ENCODE measurements at places on chromosomes 11 and 22.

DNA sequence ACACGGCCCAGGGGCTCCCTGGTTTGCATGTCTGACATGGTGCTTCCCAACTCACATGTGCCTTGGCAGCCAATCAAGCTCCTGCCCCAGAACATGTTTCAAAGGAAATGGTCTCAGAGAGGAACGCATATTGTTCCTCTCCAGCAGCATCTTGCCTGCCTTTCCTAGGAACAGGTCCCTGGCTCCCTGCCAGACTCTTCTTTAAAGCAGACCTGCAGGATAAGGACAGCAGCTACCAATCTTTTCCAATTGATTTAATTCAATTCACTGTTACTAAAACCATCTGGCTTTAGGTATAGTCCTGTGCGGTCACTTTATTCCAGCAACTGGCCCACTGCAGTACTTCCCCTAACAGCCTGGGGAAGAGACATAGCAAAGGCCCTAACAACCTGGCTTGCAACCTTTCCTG is 79.9 kb downstream of the AMBRA1 start:
- no peak for DNase-seq

GRCh38 chr11:34749666-34750659 is 129.1 kb downstream of the EHF start:
- no peak for DNase-seq

DNA sequence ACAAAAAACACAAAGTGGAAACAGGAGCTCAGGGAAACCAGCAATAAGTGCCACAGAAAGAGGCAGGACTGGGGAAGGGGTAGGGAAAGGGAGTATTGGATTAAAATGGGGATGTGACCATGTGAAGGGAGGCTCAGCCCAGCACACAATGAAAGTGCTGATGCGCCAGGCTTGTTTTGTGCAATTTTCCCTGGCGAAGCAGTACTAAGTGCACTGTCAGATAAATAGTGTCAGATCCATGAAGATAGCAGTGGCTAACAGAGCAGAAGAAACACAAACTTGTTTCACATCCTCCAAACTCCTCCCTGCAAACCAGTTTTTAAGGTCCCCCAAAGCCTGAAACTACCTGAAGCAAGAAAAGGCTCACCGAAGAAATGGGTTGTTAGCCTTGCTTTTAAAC is 50.7 kb upstream of the RAPSN start:
- DNase-seq, result no peak

DNA sequence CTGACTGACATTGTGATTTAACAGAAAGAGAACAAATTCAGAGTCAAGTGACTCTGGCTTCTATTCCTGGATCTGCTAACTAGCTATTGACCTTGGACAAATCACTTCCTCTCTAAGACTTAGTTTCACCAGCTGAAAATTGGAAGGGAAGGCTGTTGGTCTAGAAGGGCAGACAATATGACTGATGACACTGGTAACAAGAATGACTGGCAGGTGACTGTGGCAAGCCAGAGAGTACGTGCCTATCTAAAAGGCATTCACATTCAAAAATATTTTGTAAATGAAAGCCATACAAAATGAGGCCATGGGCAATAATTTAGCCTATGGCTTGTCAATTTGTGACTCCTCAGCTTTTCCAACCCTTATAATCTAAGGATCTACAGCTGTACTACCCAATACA is 23.5 kb downstream of the SERGEF start:
- DNase-seq, result no peak

DNA sequence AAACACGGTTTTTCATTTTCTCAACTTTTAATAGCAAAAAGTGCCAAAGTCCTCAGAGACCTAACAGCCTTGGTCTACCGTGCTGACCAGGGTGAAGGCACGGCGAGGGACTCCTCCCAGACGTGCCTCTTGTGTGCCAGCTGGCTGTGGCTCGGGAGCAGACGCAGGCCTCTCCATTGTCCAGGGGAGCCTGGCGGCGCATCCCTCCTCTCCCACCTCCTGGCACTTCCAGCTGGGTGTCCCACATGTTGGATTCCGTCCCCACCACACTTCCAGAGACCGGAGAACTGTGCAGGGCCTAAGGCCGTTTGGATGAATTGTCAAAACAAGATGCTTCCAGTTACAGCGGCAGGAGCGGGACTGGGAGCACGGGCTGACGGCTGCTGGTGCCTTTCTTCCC is 11.6 kb downstream of the CDPF1 start:
- DNase-seq, result no peak

DNA sequence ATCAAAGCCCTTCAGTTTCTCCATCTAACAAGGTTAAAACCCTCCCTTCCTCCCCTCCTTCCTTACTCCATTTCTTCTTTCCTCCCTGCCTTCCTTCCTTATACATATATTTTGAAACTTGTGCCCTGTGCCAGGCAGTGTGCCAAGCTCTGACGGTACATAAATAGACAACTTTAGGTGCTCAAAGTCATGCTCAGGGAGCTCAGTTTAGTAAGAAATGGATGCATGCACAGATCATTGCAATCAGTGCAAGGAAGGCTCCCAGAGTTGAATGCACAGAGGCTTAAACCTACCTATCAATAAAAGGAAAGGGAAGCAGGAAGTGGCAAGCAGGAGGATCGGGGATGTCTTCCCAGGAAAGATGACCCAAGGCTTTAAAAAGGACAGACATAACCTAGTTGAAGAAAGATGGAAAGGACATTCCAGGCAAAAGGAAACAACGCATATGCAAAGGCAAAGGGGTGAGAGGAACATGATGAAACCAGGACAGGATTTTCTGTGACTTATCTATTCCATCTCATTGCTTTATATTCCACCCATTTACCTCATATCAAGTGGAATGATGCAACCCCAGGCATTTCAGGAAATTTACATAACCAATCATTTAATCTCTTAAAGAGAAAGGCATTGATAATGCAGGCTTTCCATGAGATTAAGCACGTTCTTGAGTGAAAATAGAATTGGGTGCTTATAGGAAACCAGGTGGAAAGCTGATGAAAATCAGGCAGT is 13.2 kb downstream of the FZD4 start:
- no peak for DNase-seq

DNA sequence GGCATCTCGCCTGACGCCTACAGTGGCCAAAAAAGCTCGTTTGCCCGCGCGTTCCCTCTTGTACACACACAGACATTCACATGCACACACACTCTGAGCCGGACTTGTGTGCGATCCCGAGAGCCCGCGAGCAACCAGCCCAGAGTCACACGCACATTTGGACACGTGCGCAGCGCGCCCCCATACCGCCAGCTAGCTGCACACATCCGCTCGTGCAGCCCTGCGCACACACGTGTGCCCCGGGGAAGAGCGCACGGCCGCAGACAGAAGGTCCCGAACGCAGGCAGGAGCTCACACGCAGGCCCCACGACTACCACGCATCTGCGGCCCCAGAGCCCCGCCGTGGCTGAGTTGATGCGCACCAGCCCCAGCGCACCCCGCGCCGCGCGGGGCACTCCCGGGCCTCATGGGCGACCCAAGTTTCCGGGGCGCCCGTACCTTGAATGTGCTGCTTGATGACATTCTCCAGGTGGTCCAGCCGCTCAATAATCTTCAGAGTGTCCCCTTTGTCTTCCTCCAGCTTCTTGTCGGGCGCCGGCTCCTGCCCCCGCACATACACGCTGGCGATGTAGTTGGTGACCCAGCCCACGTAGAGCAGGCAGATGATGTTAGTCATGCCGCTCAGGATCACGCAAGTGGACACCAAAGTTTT is 758 bp downstream of the GALNT18 start:
- no peak for DNase-seq

DNA sequence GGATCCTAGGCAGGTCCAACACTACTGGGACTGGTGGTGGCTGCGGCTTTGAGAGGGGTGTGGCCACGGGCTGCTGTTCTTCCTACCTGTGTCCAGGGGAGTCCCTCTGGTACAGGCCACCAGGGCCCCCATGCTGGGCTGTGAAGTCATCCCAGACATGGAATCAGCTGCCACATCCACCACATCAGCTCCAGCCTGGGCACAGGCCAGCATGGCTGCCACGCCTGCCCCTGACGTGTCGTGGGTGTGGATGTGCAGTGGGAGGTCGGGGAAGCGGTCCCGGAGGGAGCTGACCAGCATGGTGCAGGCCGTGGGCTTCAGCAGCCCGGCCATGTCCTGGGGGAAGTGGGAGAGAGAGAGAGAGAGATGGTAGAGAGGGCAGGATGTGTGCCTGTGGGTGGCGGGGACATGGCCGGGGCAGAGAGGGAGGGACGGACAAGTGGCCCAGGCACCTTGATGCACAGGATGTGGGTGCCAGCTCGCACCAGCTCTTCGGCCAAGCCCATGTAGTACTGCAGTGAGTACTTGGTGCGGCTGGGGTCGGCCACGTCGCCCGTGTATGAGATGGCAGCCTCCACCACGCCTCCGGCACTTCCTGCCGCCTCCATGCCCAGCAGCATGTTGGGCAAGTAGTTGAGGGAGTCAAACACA is 6.2 kb upstream of the LRFN4 start:
- DNase-seq, result no peak

GRCh38 chr22:34070051-34070450 is 149.8 kb upstream of the LARGE1 start:
- no peak for DNase-seq

DNA sequence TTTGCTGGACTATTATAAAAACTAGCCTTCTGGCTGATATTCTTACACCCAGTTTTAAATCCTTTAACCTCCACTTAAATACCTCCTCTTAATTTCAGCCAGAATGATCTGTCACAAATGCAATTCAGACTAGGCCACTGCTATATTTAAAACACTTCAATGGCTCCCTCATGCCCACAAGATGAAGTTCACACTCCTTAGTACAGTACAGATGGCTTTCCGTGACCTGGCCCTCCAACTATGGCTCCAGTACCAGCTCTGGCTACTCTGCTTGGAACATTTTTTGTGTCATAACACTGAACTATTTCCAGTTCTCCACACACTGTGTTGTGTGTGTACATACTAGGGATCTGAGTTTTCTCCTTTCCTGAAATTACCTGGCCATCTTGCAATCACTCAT is 353.4 kb downstream of the SOX6 start:
- no peak for DNase-seq

GRCh38 chr11:68584991-68585524 is 99.3 kb upstream of the GAL start:
- no peak for DNase-seq

DNA sequence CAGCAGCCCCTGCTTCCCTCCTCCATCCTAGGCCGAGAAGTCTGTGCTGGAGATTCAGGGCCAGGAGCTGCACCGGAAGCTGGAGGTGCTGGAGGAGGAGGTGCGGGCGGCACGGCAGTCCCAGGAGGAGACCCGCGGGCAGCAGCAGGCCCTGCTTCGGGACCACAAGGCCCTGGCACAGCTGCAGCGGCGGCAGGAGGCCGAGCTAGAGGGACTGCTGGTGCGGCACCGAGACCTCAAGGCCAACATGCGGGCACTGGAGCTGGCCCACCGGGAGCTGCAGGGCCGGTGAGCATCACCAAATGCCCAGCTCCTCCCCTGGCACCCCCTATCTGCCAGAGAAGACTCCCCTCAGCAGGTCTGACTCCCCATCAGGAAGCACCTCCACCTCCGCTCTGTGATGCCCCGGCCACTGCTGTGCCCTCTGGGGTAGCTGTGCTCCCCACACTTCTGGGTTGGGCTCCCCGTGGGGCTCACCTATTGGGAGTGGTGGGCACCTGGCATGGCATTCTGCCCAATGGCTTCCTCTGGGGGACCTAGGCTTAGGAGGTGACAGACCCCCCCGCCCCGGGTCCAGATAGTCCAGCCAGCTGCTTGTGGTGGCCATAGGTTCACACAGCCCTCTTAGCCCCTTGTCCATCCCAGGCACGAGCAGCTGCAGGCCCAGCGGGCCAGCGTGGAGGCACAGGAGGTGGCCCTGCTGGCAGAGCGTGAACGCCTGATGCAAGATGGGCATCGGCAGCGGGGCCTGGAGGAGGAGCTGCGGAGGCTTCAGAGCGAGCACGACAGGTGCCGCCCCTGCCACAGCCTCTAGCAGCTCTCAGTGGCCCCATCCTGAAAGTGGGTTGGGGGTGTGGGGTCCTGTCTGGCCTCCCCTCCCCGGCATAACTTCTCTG is 6.6 kb upstream of the RPS6KA4 start:
- no peak for DNase-seq

DNA sequence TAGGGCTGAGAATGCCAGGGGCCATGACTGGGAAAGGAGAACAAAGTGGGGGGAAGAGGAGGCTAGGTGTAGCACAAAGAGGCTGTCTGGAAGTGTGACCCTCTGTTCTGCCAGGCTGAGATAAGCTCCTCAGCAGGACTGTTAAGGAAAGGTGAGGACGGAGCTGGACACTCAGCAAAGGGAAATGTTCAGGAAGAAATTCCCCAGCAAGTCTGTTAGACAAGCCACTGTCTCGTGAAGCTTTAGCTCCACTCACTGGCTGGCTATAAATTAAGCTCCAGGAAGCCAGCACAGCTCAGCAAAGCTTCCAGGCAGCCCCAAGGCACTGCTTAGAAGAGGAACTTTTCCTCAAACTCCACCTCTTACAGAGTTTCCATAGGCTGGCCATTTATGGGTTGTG is 181.2 kb upstream of the API5 start:
- DNase-seq, result no peak

DNA sequence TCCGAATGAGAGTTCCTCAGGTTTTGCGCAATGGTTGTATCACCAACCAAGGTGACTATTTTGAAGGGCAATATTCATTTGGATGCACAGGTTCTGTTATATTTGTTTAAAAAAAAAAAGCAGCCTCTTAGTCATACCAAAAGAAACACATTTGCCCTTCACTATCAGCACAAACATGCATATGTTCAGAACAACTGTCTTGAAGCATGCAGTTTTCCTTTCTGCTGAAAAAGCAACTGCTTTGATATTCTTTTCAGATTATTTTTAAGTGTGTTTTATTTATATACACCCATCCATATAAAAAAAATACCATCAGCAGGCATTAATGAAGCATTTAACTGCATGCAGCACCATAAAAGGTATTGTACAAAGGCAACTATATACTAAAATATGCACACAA is 67.8 kb downstream of the RBFOX2 start:
- DNase-seq, result no peak

DNA sequence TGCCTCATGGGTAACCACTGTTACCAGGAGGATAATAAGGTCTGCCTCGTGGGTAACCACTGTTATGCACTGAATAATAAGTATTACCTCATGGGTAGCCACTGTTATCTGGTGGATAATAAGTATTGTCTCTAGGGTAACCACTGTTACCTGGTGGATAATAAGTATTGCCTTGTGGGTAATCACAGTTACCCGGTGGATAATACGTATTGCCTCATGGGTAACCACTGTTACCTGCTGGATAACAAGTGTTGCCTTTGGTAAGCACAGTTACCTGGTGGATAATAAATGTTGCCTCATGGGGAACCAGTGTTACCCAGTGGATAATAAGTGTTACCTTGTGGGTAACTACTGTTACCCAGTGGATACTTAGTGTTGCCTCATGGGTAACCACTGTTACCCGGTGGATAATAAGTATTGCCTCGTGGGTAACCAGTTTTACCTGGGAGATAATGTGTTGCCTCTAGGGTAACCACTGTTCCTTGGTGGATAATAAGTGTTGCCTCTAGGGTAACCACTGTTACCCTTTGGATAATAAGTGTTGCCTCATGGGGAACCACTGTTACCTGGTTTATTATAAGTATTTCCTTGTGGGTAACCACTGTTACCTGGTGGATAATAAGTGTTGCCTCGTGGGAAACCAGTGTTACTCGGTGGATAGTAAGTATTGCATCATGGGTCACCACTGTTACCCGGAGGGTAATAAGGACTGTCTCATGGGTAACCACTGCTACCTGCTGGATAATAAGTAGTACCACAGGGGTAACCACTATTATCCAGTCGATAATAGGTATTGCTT is 10.6 kb upstream of the NXPE4 start:
- DNase-seq, result no peak

- no peak for DNase-seq
These were observed 176.7 kb downstream of the SOX6 start for GRCh38 chr11:16179676-16180075.

GRCh38 chr11:23205156-23205871 is 345.0 kb upstream of the CCDC179 start:
- no peak for DNase-seq

GRCh38 chr11:126387857-126388256 is 32.4 kb downstream of the ST3GAL4 start:
- DNase-seq, result no peak

Measured in CD4-positive, alpha-beta T cell treated with Interleukin-4 for 1 hour (primary cell).